ENCODE measurements at places on chromosomes 6 and 20.

DNA sequence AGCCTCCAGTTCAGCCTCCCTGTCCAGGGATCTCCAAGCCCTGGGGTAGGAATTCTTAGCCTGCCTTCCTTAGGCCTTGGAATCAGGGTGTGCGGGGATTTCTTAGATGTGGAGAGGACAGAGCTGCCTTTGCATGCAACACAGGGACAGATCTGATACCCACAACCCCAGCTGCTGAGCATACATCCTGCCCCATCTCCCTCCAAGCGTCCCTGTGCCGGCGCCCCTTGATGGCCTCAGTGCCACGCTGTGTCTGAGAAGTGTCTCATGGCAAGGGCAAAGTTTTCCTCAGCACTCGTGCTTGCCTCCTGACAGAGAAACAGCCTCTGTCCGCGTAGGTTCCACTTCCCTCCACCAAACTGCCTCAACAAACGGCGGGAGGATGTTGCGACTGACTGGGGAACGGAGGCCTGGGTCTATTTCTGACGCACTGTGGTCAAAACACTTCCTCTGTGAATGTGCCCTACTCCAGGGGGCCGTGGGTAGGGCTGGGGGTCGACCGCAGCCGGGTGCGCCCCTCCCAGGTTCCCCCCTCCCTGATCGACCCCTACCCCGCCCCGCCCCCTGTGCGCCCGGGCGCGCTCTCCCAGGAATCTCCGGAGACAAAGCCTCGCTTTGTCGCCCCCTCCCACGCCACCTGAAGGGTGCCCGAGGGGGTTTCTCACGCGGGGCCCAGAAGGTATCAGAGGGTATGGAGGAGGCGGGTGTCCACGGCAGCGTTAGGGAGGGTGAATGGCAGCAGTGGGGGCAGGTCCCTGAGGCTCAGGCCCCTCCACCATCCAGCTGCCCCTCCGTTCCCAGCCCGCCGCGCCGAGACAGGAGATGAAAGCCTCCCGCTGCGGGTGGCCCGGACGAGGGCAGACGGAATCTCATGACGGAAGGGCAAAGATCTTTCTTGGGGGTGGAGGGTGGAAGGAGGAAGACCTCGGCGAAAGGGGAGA lies 806 bp downstream of the MICAL1 start:
- peak; percentile 65 for DNase-seq

DNA sequence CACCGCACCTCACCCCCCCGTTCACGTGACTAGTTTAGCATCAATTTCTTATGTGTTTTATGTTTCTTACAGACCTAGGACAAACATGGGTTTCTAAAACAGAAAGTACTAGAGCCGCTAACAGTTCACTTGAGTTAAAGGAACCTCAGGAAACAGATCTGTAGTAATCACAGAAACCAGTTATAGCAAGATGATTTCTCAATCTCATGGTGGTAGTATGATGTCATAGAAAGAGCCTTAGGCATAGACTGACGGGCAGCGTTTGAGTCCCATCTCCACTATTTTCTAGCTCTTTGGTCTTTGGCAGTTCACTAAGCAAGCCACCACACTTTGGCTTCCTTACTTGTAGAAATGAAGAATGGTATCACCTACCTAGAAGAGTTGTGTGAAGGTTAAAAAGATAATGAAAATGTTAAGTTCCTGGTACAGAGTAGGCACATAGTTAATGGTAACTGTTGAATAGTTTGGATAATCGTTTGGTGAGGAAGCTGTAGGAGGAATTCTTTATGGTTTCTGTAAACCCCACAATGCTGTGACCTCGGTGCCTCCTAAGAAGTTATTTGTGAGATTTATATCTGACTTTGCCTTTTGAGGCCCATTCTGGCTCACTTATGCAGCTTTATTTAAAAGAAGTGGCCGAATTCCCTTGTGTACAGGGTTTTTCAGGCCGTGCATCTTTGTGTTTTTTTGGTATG lies 21.3 kb downstream of the CTNNBL1 start:
- no peak for DNase-seq

- no peak for DNase-seq
Measured at GRCh38 chr20:46723039-46723438, 13.6 kb downstream of the SLC2A10 start.

GRCh38 chr20:48794360-48794759 lies 33.4 kb downstream of the PREX1 start:
- DNase-seq, result no peak
